ENCODE measurements at places on chromosomes 11 and 22.
A peak's percentile ranks its signal among the peaks of the same experiment; 100 is the strongest.

DNA sequence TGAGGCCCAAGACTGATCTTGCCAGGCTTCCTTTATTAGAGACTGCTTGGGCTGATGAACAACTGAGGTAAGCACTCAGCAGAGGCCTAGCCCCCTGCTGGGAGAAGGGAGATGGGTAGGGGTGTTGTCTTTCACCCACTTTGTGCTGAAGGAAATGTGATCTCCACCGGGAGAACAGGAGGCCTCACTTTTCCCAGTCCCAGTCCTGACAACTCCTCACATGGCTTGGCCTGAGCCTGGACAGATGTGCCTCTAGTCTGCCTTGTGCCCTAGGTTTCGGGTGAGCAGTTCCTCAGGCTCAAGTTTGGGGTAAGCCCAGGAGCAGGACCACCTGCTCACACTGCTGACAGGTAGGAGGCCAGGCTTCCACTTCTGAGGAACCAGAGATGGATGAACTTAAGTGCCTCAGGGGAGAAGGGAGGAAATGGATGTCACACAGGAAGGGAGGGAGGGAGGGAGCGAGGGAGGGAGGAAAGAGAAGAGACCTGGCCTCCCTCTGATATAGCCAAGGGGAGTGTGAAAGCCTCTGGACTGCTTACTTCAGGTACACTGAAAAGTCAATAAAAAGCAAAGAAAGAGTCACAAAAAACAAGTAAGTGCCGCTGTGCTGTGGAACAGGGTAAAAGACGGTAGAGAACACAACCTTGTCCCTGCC, 8.1 kb downstream of the CLPB start:
- DNase-seq, result no peak

- peak; percentile 34 for DNase-seq
Measured at GRCh38 chr11:29159552-29160465, 857.0 kb downstream of the KCNA4 start.

GRCh38 chr22:23613193-23613972, 18.7 kb downstream of the DRICH1 start:
- no peak for DNase-seq

DNA sequence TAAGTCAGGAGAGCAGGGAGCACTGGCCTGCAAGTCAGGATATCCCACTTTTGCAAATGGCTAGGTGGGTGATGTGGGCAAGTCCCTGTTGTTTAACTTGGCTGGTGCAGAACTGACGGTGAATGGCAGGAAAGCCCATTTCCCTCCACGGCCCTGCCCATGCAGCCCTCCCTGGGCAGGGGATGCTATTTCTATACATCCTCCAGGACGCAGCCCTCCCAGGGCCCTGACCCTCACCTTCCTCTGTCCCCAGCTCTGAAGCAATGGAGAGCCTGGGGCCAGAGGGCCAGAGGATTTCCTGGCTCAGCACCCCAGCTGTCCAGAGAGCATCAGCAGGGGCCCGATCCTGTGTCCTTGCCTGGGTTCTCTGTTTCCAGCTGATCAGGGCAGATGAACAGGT, 91.3 kb downstream of the TSPAN18 start:
- DNase-seq, result no peak
